ENCODE measurements at places on chromosomes 12 and 14.

GRCh38 chr12:26383041-26383440 is 187.7 kb downstream of the SSPN start:
- DNase-seq, result no peak

DNA sequence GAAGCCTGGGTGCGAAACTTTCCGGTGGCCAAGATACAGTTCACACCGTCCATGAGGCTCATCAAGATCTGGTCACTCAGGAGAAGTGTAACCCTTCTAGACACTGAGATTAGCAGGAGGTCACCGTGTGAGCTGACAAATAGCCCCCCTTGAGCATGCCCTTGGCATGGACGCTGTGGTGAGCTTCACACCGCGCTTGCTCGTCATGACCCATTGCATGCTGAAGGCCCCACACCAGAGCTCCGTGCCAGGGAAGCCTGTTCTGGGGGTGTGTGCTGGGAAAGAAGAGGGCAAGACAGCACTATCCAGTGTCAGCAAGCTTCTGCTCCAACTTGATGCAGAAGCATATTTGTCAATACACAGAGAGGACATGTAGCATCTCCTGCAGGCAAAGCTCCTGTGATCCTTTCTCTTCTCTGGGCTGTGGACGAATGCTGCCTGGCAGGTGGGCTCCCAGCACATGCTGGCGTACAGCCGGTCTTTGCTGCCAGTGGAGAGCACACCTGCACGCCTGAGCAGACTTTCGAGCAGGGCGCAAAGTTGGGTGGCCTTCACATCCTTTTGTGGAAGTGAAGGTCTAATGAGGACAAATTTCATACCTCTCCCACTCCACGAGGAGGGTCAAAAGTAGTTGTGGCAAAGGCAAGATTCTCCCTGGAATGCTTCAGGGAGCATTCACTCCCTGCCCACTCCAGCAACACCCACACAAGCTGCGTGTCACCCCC is 126.9 kb upstream of the FKBP4 start:
- DNase-seq, result no peak

DNA sequence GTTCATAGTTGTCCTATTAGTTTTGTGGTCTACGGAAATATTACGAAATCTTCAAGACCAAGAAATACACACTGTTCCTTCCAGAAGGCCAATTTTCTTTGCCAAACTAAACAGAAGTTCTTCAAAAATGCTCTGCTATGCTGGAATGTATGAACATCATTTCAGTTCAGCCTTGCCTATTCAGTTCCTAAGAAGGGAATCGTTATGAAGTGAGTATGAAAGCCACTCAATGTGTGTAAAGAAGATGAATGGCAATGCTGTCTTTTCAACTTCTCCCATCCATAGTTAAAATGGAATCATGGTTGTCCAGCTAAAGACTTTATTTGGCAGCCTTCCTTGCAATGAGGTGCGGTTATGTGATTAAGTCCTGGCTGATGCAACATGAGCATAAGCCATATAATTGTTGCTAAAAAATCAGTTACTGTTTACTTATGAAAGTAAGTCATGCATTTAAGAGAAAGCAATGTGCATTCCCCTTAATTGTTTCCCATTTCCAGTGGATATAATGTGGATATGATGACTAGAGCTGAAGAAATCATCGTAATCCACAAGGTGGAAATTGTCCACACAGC is 73.8 kb upstream of the PTPRR start:
- DNase-seq, result no peak

- no peak for DNase-seq
These were observed 2.0 kb upstream of the ERC1 start for GRCh38 chr12:989051-989450.

- no peak for DNase-seq
These were observed 38.2 kb downstream of the TRPV4 start for GRCh38 chr12:109795023-109795422.

DNA sequence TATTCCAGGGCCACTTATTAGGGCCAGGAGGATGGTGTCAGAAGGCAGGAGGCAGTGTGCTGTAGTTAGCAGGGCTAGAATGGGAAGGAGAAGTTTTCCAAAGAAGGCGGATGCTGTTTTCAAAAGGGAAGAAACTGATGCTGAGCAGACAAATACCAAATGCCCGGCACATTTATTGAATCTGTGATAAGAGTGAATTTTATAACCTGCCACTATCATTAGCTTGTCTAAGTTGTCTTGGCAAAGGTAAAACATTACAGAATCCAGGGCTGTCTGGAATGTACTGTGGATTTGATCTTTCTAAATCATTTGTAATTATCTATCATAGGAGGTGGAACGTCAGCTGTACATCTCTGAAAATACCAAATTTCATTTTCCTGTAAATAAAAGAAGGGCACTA is 40.8 kb downstream of the NDUFA12 start:
- no peak for DNase-seq

Data from T-helper 9 cell (primary cell).